GM12891 (cell line): ENCODE measurements at places on chromosomes 1 and 21.

- DNase-seq = no peak
Measured at GRCh38 chr1:18175530-18176377, 68.2 kb downstream of the IGSF21 start.

GRCh38 chr21:42306366-42307035 is 8.7 kb downstream of the TFF3 start:
- no peak for DNase-seq

DNA sequence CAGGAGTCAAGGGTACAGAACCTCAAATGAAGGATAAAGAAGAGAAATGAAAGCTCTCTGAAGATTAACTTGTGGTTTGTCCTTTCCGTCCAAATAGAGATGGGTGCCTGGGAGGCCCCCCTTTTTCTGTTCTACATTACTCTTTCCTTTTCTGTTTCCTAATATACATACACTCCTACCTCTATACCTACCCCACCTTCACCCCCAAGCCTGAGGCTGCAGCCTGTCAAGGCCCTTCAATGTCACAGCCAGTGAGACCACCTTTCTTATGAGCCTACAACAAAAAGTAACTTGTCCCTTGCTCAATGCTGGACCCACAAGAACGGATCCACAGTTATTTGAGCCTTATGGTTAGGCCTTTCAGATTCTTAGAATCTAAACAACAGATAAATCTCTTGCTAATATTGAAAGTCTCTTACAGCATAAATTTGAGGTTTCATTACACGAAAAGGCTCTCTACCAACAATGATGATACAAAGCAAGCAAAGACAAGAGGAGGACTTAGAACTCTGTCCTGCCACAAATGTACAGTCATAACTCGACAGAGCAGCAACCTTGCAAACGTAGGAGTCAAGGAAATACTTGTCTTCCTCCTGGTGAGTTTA is 4.1 kb upstream of the TRAF3IP3 start:
- no peak for DNase-seq

GRCh38 chr1:33382661-33383415 is 48.1 kb downstream of the PHC2 start:
- no peak for DNase-seq

- DNase-seq = no peak
Measured at GRCh38 chr1:209613400-209614150, 30.1 kb downstream of the CAMK1G start.

GRCh38 chr1:245345191-245345884 is 190.6 kb downstream of the KIF26B start:
- DNase-seq = no peak

DNA sequence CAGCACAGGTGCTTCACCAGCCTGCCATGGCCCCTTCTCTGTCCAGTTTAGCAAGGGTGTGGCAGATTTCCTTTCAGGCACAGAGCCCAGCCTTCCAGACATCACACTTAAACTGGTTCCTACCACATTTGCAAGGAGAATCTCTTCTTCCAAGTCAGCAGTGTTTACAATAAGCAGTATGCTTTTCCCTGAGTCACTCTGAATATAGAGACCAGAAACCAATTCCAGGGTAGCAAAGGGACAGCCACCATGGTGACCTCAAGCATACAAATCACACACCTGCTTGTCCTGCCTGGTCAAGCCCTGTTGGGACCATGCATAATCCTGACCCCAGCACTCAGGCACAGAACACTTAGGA is 8.7 kb upstream of the CBR3 start:
- no peak for DNase-seq

GRCh38 chr1:175221557-175222175 is 29.1 kb upstream of the KIAA0040 start:
- no peak for DNase-seq

GRCh38 chr1:3597599-3597964 is 13.7 kb downstream of the MEGF6 start:
- DNase-seq = no peak

DNA sequence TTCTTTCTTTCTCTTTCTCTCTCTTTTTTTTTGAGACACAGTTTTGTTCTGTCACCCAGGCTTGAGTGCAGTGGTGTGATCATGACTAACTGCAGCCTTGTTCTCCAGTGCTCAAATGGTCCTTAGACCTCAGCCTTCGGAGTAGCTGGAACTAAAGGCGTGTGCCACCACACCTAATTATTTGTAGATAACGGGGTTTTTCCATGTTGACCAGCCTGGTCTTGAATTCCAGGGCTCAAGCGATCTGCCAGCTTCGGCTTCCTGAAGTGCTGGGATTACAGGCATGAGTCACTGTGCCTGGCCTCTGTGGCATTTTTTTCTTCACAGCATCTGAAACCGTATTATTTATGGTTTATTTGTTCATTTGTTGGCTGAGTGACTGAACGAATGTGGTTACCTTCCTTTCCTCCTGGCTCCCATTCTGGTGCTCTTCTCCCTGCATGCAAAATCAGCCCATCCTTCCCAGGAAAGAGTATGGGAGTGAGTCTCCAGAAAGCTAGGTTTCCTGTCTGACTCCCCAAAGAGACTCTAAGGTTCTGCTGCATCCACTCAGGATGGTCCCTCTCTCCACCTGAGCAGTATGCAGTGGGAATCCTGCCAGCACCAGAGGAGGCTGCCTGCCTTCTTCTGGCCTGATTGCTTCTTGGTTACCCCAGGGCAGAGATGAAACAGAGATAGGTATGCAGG is 155.0 kb upstream of the BEND5 start:
- DNase-seq = no peak

DNA sequence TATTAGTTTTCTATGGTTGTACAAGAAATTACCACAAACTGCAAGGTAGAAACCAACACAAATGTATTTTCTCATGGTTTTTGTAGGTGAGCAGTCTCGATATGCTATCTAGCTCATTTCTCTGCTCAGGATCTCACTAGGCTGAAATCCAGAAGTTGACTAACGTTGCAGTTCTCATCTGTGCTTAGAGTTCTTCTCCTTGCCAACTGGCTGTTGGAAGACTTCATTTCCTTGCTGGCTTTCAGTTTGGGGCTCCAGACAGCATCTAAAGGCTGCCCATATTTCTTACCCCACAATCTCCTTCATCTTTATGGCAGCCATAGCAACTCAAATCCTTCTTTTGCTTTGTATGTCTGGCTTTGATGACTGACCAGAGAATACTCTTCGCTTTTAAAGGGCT is 362.6 kb upstream of the ADGRL4 start:
- DNase-seq = no peak

DNA sequence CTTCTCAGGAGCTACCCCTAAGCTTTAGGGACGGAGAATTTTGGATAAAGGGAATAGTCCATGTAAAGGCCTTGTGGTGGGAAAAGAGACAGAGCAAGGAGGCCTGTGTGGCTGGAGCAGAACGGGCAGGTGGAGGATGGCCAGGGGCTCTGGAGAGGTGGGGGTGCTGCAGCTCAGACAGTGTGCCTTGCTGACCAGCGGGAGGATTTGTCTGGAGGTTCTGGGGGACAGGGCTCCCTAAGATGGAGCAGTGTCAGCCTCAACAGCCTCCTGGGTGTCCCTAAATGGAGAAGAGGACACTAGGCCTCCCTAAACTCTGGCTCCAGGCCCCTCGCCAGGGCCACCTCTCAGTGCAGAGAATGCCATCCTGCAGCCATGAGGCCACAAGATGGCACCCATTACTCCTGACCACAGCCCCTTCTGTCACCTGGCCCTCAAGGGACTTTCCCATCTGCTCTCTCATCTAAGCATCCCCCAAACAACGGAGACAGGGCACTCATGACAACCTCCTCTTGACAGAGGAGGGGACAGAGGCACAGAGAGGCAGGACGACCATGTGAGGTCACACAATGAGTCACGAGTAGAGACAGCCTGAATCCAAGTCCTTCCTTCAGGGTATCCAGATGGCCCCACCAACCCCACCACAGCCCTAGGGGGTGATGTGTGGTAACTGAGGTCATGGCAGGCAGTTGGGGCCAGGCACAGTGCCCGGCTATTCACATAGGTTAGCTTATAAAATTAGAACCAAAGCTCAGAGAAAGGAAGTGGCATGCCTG is 94.7 kb downstream of the DMRTB1 start:
- no peak for DNase-seq

DNA sequence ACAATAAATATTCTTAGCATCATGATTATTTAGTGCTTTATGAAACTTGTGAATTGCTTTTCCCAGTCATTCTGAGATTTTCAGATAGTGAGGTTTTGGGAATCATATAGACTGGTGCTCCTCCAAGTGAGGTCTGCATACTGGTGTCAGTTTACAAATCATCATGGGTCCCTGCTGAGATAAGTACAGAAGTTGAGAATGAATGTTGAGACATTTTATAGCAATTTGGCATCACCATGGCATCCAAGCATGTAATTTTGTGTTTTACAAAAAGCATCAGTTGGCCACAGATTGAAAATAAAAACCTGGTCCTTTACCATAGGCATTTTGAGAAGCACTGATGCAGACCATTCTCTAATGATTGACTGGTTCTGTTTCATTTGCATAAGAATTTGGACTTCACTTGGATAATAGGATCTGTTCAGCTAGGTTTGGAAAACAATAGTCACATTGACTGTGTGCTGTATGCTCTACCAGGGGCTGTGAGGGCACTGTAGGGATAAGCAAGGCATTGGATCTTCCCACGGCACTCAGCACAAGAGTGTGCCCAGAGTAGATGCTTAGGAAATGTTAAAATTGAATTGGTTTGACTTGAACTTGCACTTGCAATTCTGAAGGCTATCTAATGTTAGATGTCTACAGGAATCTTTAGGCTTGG is 79.0 kb upstream of the JUN start:
- no peak for DNase-seq

DNA sequence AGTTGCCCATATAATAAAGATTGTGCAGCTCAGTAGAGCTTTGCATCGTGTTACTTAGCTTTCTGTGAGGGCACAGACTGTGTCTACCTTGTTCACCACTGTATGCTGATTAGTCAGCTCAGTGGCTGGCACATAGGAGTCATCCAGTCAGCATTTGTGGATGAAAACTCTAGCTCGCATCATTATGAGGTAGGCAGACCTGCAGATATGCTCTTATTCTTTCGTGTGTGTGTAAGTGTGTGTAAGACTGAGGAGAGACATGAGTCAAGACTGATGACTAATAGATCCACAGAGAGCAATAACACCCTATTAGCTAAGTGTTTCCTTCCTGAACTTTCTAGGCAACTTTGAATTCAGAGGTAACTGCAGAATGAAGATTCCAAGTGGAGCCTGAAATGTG is 17.1 kb downstream of the TTF2 start:
- no peak for DNase-seq

- DNase-seq = no peak
Measured at GRCh38 chr1:89527750-89528381, 3.2 kb downstream of the LRRC8B start.

DNA sequence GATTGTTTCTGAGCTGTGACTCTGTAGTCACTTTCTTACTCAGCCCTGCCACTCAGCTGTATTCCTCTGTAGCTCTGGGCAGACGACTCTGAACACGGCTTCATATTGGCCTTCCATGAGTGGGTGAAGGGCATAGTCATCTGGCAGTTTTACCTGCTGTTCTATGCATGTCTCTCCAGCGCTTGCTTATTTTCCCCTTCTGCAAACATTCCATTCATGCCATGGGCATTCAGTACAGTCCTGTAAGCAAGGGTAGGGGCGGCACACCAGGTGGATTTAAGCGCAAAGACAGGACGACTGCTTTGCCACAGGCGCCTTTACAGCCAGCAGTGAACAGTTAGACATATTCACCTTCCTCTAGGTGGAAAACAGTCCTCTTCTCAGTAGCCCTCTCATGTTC is 4.4 kb upstream of the WDR26 start:
- no peak for DNase-seq

GRCh38 chr1:225474986-225475820 is 47.4 kb upstream of the LBR start:
- DNase-seq = peak; percentile 81

DNA sequence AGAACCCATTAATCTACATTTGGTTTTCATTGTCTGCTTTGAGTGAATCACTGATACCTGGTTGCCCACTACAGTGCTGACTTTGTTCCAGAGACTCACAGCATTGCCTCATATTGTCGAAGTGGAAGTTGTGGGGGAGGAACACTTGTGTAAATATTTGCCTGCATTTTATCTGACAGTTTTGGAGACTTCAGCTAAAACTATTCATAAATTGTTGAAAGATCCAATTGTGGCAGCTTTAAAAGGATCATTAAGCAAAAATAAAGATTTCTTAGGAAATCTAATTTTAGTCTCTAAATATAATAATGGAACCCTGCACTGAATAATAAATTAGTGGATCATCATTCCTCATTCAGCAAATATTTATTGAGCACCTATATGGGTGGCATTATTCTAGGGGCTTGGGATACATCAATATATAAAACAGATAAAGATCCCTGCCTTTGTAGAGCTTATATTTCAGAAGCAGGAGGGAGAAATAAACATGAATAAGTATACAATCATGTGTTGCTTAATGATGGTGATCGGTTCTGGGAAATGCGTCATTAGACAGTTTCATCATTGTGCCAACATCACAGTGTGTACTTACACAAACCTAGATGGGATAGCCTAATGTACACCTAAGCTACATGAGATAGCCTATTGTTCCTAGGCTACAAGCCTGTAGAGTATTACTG is 73.5 kb downstream of the OSBPL9 start:
- no peak for DNase-seq

DNA sequence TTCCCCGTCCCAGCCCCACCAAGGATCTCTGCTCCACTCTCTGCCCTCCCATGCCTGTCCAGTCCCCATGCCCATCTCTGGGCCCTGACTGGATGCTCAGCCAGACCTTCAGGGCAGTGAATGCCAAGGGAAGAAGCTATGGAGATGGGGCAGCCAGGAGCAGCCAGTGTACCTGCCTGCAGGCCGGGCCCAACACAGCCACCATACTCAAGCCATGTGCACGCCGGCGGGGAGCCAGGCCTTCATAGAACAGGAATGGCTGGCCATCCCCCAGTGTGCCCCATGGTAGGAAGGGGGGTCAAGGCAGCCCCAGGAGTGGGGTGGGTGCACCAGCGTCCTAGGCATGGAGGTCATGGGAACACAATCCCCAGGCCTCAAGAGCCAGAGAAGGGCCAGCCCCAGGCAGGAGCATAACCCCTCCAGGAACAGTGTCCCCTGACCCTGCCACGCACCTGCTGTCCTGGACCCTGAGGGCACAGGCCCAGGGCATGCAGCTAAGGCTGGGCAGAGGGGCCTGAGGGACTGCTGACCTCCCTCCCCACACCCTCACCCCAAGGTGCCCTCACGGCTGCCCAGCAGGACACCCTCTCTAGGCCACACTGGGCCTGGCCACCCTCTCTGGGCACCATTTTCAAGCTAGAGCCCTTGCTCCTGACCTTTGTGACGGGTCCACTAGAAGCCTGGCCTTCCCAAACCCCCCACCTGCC is 20.3 kb upstream of the ARF1 start:
- no peak for DNase-seq

DNA sequence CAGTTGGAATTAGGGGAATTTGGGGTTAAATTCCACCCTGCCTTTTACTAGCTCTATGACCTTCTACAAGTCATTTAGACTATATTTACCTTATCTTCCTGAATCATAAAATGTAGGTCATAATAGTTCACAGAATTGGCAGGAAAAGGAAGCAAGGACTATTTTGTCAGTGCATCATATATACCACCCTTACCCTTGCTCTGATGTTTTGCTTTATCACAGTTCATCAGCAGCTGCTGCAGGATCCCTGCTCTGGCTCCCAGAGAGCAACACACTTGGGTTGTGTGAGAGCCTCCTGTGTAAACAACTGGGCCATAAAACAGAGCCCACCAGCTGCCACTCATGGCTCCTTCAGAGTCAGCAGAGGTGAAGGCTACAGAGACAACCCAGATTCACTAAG is 631.6 kb upstream of the CAMK1G start:
- DNase-seq = no peak

GRCh38 chr1:68919075-68919474 is 422.2 kb upstream of the DEPDC1 start:
- no peak for DNase-seq
